ENCODE measurements at places on chromosomes 3 and 15.
A peak's percentile ranks its signal among the peaks of the same experiment; 100 is the strongest.

DNA sequence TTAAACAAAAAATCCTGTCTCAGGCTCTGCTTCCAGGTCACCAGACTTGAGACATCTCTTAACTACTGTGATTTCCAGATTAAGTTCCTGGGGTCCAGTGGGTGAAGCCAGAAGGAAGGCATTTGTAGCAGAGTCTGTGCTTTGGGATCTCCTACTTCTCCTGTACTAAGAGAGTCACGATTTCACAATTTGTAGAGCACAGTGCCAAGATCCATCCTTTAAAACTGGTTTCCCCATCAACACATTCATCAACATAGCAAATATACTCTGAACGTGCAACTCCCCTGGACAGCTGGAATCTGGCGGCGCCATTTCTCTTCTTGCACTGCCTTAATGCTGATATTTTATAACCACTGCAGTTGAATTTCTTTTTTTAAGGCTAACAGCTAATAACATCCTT is 33.2 kb downstream of the CDCP1 start:
- no peak for DNase-seq

GRCh38 chr3:45623393-45623792 is 28.8 kb downstream of the LIMD1 start:
- DNase-seq = no peak

DNA sequence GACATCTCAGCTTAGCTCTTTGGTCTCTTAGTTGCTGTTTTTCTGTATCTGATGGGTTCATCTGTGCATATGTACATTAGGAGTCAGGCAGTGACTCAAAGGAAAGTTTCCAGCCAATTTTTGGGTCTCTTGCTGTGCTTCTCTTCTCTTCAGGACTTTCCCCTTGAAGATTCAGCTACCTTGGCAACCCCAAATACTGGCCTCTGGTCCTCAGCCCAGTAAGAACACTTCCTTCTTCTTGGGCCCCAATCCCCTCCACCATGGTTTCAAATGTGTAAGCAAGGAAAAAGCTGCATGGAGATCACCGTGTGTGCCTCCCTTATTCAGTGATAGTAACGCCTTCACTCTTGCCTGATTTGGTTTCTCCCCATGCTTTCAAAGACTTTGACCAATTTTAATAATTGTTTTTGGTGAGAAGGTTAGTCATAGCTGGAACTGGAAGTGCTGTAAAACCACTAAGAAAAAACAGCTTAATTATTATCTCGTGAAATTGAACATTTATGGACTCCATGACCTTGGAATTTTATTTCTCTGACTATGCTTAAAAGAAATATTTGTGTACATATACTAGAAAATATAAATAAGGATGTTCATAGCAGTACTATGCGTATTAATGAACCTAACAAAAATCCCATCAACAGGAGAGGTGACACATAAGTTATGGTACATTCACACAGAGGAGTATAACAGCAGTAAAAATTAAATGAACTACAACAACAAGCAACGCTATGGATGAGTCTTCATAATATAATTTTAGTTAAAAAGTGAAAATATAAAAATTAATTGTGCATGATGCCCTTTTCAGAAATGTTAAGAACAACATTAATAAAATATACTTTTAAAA is 125.3 kb upstream of the BCL6 start:
- no peak for DNase-seq

GRCh38 chr3:185363662-185364203 is 797 bp downstream of the MAP3K13 start:
- no peak for DNase-seq

DNA sequence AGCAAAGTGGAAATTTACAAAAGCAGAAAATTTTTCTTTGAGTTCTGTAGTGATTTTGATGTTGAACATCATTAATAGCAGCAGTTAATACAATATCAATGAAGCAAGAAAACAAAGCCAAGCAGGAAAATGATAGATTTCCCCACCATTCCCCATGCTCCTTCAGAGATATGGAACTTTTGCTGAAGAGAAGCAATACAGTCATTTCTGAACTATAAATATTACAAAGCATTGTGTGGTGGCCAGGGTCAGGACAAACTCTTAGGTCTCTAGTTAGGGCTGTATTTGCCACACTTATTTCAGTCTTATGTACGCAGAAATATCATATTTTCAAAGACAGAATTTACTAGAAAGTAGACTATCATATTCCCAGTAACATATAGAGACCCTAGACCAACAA is 88.8 kb upstream of the P3H2 start:
- DNase-seq = no peak

- DNase-seq = no peak
Measured at GRCh38 chr3:10106919-10107318, 1.1 kb downstream of the FANCD2OS start.

- no peak for DNase-seq
Measured at GRCh38 chr15:74191798-74192197, 10.8 kb downstream of the STRA6 start.

DNA sequence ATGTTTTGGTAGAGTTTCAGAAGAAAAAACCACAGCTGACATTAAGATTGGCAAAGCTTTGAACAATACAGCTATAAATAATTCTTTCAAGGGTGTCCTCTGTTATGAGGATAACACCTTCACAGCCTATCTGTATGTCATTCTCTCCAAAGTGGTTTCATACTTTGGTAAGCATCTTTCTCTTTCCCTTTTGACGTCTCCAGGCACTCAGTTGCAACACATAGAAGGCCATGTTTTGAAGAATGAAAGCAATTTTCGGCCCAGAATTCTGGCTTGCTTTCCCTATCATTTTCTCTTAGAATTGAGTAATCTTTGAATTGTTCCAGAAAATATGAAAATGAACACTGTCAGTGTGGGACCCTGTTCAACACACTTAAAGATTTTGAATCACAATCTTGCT is 200.0 kb upstream of the CBLB start:
- no peak for DNase-seq

- DNase-seq = no peak
Measured at GRCh38 chr3:179147514-179147872, 664 bp upstream of the PIK3CA start.

DNA sequence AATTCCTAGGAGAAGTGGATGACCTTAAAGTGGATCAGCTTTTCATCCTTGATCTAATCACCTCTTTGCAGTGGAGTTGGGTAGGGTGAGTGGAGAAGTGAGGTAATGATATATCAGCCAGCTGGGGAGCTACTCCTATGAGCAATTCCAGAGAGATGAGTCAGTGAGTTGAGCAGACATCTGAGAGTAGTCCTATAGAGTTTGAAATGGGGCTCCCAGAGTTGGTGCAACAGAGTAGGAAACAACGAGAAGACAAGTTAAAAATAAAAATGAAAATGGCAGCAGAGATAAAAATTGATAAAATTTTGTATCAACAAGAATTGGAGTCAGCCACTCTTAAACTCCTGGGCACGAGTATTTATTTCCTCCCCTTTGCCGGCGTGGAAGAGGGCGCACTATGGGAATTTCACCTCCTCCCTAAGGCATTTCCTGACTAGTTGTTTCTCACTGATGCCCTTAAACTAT is 150.8 kb upstream of the DPH6 start:
- peak; percentile 83 for DNase-seq

DNA sequence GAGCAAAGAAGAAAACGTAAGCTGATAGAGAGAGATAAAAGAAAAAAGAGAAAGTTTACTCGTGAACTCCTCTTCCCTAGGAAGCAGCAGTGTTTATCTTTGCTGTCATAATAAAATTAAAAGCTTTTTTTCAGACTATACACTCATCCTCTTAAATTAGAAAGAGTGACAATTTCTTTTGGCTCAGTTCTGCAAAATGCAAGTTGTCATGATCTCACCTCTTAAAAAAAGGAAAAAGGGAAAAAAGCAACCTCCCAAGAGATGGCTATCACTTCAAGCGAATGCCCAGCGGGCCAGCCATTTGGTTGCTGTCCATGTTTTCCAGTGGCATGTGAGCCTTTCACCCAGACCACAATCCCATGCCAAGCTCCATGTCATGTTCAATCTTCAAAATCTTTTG is 7.0 kb upstream of the THBS1 start:
- no peak for DNase-seq

DNA sequence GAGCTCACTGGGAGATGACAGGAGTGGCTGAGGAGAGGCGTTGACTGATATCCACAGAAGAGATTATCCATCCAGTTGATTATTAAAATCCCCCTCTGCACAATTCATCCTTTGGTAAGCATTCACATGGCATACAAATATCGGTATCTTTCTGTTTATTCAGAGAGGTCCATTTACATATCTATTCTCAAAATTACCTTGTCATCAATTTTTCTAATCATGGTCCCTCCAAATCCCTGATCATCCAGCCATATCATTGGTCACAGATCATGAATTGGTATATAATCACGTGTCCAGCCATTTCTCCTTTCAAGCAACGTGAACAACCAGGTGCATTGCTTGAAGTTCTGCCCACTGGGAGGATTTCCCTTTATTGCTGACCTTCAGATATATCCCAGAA is 1321.0 kb downstream of the ROBO2 start:
- DNase-seq = no peak

GRCh38 chr3:52551118-52551517 is 14.7 kb downstream of the UQCC5 start:
- no peak for DNase-seq

DNA sequence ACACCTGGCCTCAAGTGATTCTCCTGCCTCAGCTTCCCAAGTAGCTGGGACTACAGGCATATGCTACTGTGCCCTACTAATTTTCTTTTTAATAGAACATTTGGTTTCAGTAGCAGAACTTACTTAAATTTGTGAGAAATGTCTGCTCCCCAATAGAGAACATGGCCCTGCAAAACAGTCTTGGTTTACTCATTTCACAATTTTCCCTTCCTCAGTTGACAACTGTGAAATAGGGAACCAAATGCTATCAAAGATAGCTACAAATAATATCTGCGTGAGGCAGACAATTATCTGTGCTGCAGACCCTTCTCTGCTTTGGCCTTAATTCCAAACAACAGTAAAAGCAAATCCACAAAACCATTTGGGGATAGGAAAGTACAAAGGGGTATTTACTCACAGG is 22.6 kb downstream of the METTL6 start:
- DNase-seq = no peak

DNA sequence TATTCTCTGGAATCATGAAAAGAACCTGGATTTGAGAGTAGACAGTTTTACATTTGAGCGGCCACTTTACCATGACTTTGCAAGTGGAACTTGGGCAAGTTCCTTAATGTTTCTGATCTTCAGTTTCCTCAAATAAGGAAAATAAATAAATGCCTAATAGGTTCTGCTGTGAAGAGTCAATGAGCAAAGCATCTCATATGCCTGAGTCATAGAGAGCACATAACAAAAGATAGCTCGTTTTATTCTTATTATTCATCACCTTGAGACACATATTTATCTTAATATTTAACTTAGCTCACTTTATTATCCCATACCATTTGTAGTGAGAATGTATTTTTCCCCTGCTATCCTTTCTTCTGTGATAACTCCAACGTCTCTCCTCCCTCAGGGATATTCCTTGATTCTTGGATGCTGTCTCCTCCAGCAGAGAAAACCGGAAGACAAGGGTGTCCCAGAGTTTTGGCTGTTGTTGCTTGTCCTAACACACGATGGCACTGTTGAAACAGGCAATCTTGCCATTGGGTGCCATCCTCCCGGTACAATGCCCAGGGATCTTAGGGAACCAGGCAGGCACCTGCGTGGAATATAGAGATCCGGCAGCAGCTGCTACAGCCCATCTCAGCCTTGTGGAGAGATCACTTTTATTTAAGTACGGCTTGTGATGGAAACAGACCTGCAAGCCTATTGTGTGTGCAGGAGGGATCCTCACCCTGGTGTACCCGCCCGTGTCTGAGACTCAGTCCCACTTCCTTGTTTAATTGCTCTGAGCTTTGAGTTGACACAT is 33.3 kb upstream of the VPS33B start:
- peak; percentile 49 for DNase-seq

DNA sequence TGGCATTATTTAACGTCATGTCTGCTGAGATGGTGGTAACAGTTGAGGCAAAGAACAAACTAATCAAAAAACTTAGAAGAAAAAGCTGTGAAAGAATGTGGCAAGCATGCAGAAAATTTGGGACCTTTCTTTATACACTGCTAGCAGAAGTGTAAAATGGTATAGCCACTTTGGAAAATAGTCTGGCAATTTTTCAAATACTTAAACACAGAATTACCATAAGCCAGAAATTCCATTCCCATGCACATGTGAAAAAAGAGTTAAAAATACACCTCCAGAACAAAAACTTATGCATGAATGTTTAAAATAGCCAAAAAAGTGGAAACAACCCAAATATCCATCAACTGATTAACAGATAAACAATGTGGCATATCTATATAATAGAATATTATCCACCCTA is 613.3 kb downstream of the TBL1XR1 start:
- no peak for DNase-seq

DNA sequence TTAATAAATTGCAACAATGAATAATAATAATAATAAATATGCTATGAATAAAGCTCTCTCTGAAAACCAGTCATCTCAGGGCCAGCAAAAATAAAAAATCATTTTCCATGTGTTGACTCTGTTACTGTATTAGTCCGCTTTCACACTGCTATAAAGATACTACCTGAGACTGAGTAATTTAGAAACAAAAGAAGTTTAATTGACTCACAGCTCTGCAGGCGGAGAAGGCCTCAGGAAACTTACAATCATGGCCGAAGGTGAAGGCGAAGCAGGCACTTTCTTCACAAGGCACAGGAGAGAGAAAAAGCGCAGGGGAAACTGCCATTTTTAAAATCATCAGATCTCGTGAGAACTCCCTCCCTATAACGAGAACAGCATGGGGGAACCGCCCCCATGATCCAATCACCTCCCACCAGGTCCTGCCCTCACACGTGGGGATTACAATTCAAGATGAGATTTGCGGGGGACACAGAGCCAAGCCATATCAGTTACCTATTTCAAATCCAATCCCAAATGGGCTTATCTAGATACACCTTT is 224.1 kb downstream of the IGSF11 start:
- no peak for DNase-seq
